ENCODE measurements at places on chromosomes 12 and 14. TPM values are rescaled to one million over a fixed set of nuclear protein-coding genes. Genes with fewer than 3 reads are reported as not detected.
A peak's percentile ranks its signal among the peaks of the same experiment; 100 is the strongest.

The COPZ1 gene
- 126 TPM for total RNA-seq

The CCDC92 gene
- total RNA-seq, result 55.1 TPM

The KDM2B gene
- total RNA-seq, result 31.9 TPM

The PLCZ1 gene
- not detected for total RNA-seq

The TSPAN8 gene
- not detected for total RNA-seq

The PPP4R3A gene
- 68.1 TPM for total RNA-seq

The PPP1R1A gene
- total RNA-seq, result not detected

DNA sequence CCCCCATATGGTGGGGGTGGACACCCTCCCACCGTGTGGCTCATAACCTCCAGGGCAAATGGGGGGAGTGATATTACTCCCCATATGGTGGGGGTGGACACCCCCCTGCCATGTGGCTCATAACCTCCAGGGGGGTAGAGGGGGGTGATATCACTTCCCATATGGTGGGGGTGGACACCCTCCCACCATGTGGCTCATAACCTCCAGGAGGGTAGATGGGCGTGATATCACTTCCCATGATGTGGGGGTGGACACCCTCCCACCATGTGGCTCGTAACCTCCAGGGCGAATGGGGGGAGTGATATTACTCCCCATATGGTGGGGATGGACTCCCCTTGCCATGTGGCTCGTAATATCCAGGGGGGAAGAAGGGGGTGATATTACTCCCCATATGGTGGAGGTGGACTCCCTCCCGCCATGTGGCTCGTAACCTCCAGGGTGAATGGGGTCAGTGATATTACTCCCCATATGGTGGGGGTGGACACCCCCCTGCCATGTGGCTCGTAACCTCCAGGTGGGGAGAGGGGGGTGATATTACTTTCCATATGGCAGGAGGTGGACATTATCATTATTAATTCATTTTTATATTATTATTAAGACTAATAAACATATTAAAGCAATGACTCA lies 51.2 kb upstream of the OXA1L start:
- H3K36me3 ChIP-seq, result no peaks in the 10 kb centered on the region
- peaks cover 2% of the 10 kb centered on the region for H3K4me1 ChIP-seq
- H3K27ac ChIP-seq, result no peak overlapping the region
- no peak for DNase-seq
- H3K27me3 ChIP-seq, result peaks cover 50% of the 10 kb centered on the region

DNA sequence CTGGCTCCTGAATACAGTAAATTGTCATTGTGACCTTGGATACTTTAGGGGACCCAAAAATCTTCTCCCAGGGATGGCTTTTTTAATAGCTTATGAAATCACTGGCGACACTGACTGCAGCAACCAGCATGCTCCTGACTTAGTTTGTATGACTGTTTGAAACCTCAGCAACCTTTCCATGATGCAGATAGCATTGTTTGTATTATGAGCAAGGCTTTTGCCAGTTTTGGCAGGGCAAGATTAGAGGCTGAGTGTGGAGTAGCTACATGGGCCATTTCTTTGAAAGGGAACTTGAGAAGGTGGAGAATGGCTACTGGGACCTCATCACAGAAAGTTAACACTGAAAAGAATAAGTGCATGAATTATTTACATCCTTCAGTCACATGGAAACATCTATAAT lies 50.9 kb downstream of the SLC4A8 start:
- peaks cover 6% of the 10 kb centered on the region for H3K36me3 ChIP-seq
- H3K27me3 ChIP-seq, result no peaks in the 10 kb centered on the region
- H3K4me1 ChIP-seq, result no peaks in the 10 kb centered on the region
- no peak overlapping the region for H3K4me3 ChIP-seq
- no peak overlapping the region for H3K27ac ChIP-seq

- no peaks in the 10 kb centered on the region for H3K27me3 ChIP-seq
- H3K27ac ChIP-seq, result peak overlapping the region; percentile 61
- peaks cover 11% of the 10 kb centered on the region for H3K36me3 ChIP-seq
- H3K4me3 ChIP-seq, result peak overlapping the region; percentile 75
- peaks cover 27% of the 10 kb centered on the region for H3K4me1 ChIP-seq
Observed at GRCh38 chr12:57756406-57757341, 1.8 kb downstream of the MARCHF9 start.

GRCh38 chr12:117968151-117968789 lies 520 bp downstream of the KSR2 start:
- H3K4me3 ChIP-seq, result peak overlapping the region; percentile 75
- DNase-seq, result no peak
- no peak overlapping the region for H3K27ac ChIP-seq
- H3K27me3 ChIP-seq, result peaks cover 45% of the 10 kb centered on the region
- no peaks in the 10 kb centered on the region for H3K36me3 ChIP-seq
- peaks cover 10% of the 10 kb centered on the region for H3K4me1 ChIP-seq

DNA sequence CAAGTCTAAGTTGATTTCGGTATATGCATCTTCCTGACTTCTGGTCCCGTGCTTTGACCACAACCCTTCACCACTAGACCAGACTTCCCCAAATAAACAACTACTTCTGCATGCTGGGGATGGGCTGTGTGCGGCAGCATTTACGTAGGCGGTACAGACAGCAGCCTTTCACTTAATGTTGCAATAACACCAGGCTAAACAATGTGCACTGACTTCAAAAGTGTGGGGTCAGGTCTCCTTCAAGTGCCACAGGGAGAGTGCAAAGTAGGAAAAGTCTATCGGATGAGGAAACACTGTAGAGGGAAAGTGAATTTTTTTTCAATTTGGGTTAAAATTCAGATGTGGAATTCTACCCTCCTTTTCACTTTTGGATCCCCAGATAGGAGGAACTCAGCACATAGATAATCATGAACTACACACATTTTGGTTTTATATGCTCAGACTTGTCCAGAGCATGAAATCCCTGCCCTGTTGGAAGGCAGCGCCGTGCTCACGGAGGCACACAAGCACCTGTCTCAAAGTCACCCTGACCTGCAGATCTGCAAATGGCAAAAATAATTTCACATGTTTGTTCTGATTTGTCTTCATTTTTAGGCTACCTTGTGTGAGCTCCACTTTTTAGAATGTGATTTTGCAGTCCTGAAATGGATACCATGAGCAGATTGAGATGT lies 3.6 kb upstream of the FOS start:
- no peak overlapping the region for H3K4me3 ChIP-seq
- no peak for DNase-seq
- H3K27me3 ChIP-seq, result no peaks in the 10 kb centered on the region
- peak overlapping the region; percentile 15 for H3K27ac ChIP-seq

DNA sequence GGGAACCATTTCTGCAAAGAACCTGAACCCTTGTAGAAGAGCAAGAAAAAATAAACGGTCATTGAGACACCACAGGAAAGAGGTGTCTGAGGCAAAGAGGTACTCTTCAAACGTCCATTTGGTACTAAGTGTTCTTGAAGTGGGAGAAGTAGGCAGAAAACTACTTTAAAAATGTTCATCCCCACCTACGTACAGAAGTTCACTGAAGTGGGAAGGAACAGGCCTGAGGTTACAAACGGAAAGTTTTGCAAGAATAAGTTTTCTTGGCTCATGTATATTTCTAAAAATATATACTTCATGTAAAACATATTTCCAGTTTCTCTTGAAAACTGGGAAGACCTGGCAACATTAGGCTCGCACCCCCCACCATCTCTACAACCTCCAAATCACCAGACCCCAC lies 61.2 kb downstream of the STXBP6 start:
- H3K27ac ChIP-seq, result no peak overlapping the region
- H3K36me3 ChIP-seq, result no peaks in the 10 kb centered on the region
- H3K27me3 ChIP-seq, result no peaks in the 10 kb centered on the region
- DNase-seq, result no peak

DNA sequence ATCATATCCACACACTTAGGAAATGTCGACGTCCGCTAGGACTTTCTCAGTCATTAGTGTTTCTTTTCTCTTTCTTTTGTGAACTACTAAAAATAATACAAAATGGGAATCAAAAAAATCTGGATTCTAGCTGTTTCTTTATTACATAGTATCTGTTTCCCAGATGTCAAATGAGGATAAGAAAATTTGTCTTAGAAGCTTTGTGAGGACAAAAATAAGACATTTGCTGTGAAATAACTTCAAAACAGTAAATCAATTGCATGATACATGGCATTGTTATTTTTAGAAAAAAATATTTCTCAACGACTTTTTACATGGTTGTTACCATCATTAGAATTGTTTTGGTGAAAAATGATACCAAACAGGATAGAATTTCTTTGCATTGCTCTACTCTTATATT lies 71.4 kb upstream of the IFNG-AS1 start:
- no peak overlapping the region for H3K4me3 ChIP-seq
- no peak for DNase-seq
- no peaks in the 10 kb centered on the region for H3K36me3 ChIP-seq
- H3K27me3 ChIP-seq, result no peaks in the 10 kb centered on the region
- no peak overlapping the region for H3K27ac ChIP-seq
- H3K4me1 ChIP-seq, result peaks cover 18% of the 10 kb centered on the region

GRCh38 chr14:58292187-58292586 lies 6.2 kb upstream of the ARID4A start:
- no peak overlapping the region for H3K4me3 ChIP-seq
- no peak overlapping the region for H3K27ac ChIP-seq
- no peak for DNase-seq
- no peaks in the 10 kb centered on the region for H3K27me3 ChIP-seq

DNA sequence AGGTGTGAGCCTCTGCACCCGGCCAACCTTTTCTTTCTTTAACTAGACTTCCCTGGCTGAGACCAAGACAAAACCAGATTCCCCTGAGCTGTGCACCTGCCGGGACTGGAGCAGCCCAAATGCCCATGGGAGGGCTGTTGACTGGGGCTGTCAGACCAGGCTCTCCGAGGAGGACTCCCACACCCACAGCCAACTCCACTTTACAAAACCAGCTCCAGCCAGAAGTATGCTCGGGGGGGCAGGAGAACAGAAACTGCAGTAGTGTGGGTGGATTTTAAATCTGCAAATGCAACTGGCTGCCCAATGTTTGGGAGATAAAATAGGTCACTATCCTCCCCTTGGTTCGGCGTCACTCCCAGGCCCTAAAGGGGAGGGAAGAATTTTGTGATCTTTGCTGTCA lies 78.5 kb downstream of the VCPKMT start:
- no peak overlapping the region for H3K4me3 ChIP-seq
- H3K36me3 ChIP-seq, result no peaks in the 10 kb centered on the region
- no peaks in the 10 kb centered on the region for H3K27me3 ChIP-seq
- H3K4me1 ChIP-seq, result peaks cover 11% of the 10 kb centered on the region

DNA sequence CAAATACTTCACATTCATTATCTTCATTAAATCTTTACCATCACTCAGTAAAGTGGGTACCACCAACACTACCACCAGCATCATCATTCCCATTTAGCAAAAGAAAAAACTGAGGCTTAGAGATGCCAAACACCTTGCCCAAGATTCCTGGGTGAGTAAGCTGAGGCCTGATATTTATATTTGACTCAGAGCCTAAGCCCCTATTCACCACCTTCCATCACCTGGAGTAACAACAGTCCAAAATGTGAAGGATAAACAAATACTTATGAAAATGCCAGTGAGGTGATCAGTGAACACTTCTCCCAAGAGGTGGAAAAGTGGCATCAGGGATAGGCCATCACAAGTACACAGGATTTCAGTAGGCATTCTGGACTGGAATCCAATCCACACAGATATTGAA lies 3.7 kb downstream of the SLC38A1 start:
- H3K4me3 ChIP-seq, result no peak overlapping the region
- no peak for DNase-seq
- no peaks in the 10 kb centered on the region for H3K36me3 ChIP-seq
- peaks cover 24% of the 10 kb centered on the region for H3K4me1 ChIP-seq
- no peaks in the 10 kb centered on the region for H3K27me3 ChIP-seq

Measured in osteocyte (in vitro differentiated cells).